Endothelial cell (in vitro differentiated cells): ENCODE measurements at places on chromosomes 2 and 18. TPM values are rescaled to one million over a fixed set of nuclear protein-coding genes. Genes with fewer than 3 reads are reported as not detected.

Gene SPR
- 12.2 TPM for total RNA-seq

DNA sequence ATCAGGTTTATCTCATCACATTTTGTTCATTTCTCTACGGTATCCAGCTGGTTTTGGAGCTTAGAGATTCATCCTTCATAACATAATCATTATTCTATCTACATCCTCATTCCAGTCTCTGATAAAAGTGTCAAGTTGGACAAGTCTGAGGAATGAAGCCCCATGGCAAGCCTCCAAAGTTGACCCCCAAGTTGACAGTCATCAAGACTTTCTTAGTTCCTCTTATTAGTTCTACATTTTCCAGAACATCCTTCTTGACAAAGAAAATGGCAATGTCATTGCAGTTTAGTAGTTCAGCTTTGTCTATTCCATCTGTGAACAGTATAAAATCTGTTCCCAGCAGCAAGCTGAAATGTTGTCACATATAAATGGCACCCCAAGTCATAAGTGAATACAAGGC is 4.5 kb upstream of the TMSB10 start:
- DNase-seq: no peak
- peaks cover 10% of the 10 kb centered on the region for H3K27me3 ChIP-seq

GRCh38 chr18:49645841-49646351 is 84.0 kb downstream of the LIPG start:
- no peak overlapping the region for H3K27ac ChIP-seq
- no peaks in the 10 kb centered on the region for H3K36me3 ChIP-seq
- no peaks in the 10 kb centered on the region for H3K27me3 ChIP-seq
- H3K4me1 ChIP-seq: no peaks in the 10 kb centered on the region
- no peak overlapping the region for H3K4me3 ChIP-seq
- no peak for DNase-seq

DNA sequence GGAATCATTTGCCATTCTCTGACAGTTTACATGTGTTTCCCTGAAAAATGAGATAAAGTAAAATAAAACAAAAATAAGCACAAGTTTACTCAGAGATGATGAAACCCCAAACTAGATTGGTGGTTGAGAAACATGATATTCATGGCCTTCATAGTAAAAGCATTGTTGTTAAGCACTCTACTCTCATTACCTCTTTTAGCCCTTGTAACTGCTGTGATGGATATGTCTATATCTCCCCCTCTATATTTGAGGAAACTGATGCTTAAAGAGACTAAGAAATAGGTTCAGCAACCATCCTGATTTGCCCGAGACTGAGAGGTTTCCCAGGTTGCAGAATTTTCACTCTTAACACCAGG is 33.9 kb upstream of the GALNT3 start:
- H3K27me3 ChIP-seq: peaks cover 1% of the 10 kb centered on the region
- H3K4me3 ChIP-seq: no peak overlapping the region
- no peaks in the 10 kb centered on the region for H3K36me3 ChIP-seq
- no peak overlapping the region for H3K27ac ChIP-seq
